NCI-H460 (cell line): ENCODE measurements at places on chromosomes 6 and 20.

- no peak for DNase-seq
Measured at GRCh38 chr6:108734271-108734922, 113.8 kb upstream of the ARMC2 start.

DNA sequence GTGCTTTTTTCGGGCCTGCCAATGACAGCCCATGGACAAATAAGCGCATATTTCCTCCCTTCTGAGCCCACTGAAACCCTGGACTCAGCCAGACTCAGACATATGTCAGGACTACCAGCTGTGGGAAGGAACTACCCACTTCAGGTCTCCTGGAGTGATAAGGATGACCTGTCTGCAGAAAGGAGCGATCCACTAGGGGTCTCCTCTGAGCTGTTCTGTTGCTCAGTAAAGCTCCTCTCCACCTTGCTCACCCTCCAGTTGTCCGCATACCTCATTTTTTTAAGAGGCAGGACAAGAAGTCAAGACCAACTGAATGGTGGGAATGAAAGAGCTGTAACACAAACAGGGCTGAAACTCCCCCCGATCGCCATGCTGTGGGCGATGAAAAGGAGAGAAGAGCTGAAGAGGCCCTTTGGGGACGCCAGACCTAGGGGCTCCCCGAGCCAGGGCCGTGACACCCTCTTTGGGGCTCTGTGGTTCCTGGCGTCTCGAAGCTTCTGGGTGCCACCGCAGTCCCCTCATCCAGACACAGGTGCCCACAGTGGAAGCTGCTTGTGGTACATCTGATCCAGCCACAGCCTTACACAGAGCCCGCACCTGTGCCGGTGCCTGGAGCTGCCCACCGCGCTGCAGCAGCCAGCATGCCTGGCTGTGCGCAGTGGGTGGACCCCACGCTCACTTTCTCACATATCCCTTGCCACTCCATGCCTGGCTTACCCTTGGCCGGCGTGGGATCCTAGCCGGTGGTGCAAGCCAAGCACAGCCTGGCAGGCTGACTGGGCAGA is 68.8 kb downstream of the EYS start:
- peak; percentile 3 for DNase-seq

DNA sequence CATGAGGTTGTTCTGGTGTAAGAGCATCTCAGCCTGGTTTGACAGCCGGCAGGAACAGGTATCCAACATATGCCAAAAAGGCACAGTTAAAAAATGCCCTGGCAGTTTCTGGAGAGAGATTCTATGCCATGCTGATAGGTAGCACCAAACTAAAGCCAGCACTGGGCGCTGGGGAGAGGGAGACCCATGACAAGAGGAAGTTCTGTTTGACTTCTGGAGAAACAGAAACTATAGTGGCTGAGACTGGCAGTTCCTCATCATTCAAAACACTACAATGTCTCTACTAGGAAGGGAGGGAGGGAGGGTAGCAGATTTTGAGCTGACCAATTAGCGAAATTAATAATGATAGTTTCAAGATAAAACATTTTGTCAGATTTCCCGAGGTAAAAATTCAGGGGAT is 174.1 kb downstream of the ADAT2 start:
- DNase-seq: no peak

DNA sequence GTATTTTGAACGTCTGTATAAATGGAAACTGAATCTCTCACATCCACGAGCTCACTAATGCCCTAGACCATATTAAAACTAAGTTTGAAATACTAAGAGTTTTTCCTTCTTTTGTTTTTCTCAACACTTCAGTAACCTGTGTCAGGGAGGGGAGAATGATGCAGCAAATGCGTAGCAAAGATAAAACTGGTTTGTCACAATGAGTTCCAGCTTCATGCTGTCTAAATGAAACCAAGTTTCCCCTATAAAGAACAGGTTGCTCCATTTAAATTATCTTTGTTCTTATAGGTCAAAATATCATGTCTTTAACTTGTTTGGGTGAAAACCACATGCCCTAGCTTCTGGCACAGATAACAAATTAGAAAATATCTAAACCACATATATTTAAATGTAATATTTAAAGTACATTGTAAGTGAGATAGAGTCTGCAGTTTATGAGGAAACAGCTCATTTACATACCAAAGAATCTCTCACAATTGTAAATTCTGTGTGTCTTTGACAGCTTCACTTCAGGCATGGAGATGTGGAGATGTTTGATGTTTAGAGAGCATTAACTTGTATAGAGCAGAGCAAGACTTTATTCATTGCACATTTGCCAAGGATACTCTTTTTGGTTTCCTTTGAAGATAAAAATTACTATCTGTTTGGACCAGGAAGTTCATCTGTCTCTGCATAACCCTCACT is 7.3 kb downstream of the TRDN start:
- no peak for DNase-seq

GRCh38 chr6:138517635-138518034 is 18.3 kb upstream of the NHSL1 start:
- no peak for DNase-seq

GRCh38 chr20:20489054-20489453 is 121.2 kb downstream of the INSM1 start:
- no peak for DNase-seq

- DNase-seq: no peak
Measured at GRCh38 chr6:40165036-40165709, 230.9 kb upstream of the MOCS1 start.

GRCh38 chr6:7172649-7173048 is 64.9 kb downstream of the RREB1 start:
- DNase-seq: no peak

DNA sequence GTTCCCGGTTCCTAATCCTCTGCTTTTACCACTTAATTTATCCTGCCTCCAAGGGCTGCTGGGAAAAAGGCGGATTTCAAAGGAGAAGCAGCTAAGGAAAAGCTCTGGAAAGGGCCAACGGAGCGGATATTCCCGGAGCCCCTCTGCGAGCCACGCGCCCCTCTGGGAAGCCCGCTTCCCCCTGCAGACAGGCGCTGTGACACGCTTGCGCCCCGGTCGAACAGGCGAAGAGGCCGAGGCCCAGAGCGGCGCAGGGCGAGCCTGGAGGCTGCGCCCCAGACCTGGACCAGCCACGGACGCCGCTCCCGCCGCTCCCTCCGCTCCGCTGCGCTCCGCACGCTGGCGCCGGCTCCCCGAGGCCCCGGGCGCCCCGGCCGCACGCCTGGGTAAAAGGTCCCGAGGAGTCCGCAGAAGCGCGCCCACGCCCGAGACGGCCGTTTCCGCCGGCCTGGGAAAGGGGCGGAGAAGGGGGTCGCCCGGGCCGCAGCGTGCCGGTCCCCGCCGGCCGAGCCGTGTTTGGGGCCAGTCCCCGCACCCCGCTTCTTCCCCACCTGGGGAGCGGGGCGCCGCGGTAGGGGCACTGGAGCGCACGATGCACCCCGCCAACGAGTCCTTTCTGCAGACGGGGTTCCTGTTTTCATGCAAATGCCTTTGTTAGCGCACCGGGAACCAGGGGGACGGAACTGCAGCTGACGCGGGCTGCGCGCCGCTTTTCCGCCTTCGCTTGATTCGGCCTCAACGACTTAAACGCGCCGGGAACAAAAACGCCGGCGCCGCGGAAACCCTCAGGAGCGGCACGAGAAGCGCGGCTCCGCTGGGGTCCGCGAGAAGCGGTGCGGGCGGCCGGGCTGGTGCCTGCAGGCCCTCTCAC is 91.9 kb upstream of the SIRPA start:
- no peak for DNase-seq

- no peak for DNase-seq
Measured at GRCh38 chr20:51076786-51077685, 54.1 kb upstream of the KCNG1 start.

DNA sequence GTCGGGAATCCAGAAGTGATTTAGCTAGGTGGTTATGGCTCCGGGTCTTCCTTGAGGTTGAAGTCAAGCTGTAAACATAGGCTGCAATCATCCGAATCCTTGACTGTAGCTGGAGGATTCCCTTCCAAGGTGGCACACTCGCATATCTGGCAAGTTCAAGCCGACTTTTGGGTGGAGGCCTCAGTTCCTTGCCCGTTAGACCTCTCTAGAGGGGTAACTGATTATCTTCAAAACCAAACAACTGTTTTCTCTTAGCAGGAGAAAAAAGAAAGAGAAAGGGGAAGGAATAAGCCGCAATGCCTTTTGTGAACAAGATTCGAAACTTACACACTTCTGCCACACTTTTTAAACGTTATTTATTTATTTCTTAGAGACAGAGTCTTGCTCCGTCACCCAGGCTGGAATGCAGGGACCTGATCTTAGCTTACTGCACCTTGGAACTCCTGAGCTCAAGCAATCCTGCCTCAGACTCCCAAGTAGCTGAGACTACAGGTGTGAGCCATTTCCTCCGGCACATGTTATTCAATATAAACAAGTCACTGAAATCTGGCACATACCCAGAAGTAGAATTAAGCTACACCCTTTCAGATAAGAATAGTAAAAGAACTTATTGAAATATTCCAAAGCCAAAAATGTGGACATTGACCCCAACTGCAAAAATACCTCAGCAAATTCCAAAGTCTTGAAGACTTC is 76.3 kb downstream of the HFE start:
- no peak for DNase-seq

- no peak for DNase-seq
Measured at GRCh38 chr6:64221776-64222175, 586.2 kb downstream of the PHF3 start.

GRCh38 chr6:30490026-30490876 is 942 bp downstream of the HLA-E start:
- no peak for DNase-seq

GRCh38 chr6:10521104-10521808 is at the start of gene GCNT2:
Gene GCNT2, plus strand, starts transcription at chr6:10521351. Its CDS starts 7,561 bp downstream, at chr6:10528912.
- peak; percentile 60 for DNase-seq

GRCh38 chr6:135410856-135411255 is 86.7 kb downstream of the AHI1 start:
- no peak for DNase-seq

GRCh38 chr20:36306553-36307411 is 643 bp downstream of the DLGAP4 start:
- DNase-seq: no peak

- DNase-seq: no peak
Measured at GRCh38 chr20:8714206-8714605, 354.7 kb upstream of the PLCB4 start.

- DNase-seq: no peak
Measured at GRCh38 chr6:35487658-35488516, 9.0 kb downstream of the TEAD3 start.

DNA sequence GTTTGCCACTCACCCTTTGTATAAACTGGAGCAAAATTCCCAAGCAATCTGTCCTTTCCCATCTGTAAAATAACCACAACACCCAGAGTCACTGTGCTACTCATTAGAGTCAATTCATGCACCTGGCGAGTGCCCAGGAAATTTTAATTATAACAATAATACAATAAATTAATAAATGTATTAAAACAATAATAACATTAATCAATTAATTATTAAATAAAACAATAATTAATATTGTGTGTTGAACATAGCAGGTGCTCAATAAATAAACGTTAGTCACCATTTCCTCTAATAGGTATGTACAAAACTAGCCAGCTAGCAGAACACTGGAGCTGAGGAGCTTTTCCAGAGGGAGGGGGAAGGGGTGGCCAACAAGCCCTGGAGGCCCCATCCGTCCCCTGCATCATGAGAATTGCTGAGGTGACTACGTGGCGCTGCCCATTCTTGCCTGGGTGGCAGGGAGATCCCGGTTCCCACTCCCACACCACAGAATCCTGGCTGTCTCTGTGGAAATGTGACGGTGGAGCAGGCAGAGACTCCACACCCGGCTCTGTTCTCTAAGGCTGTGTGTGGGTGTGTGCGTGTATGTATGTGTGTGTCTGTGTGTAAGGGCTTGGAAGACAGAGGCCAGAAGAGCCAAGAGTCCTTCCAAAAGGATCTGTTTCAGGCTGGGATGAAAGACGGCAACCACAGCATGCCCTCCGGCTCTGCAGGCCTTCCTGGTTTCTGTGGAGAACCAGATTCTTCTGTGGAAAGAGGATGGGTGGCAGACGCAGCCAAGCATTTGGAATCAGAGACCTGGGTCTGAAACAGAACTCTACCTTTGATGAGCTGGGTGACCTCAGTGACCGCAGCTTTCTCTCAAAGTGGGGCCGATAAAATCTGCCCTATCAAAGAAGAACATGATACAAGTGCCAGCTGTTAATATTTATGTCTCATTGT is 18.8 kb upstream of the EZR start:
- DNase-seq: no peak

DNA sequence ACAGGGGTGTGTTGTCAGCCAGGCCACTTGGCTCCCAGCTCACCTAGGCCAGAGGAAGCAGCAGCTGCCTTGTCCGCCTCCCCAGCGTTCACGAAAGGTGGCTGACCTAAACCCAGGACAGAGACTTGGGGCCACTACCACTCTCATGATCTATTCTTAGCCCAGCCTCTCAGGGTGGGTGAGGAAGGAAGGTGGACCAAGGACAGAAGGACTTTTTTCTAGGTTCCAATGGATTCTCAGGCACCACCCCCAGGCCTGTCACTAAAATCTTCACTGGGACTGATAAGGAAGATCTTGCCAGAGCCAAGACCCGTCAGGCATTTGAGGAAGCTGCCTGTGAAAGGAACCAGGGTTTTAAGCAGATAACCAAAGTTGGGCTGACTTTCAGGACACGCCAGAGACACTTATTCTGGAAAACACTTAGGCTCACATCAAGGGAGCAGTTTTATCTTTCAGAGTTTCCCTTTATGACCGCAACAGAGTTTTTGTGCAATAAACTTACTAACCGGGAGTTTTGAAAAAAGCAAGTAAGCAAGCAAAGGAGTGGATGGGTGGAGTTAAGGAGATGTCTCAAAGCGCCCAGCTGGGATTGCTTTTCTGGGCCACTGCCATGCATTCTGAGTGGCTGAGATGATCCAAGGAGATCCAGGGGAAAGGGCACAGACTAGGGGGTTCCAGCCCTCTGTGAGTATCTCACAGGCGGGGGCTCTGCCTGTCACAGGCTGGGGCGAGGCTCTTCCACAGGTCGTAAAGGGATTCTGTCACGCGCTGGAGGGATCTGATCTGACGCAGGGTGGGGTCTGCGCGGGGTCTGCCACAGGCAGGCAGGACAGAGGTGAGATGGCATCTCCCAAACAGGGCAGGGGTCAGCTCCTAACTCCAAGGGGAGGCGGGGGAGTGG is 989 bp downstream of the FITM2 start:
- DNase-seq: no peak

DNA sequence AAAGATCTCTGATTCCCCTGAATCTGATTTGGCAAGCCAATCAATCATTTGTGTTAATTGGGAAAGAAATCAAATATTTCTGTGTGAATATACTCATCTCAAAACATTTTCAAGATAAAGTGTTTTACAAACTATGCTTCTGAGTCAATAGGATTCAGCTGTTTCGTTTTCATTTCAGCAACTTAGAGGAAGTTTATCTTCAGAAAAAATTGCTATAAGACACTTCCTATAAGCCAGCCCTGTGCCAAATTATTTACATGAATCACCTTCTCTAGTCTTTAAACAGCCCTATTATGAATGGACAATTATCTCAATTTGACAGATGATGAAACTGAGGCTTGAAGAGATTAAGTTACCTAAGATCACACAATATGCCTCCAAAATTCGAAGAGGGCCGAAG is 10.9 kb downstream of the DEFB129 start:
- no peak for DNase-seq
